ENCODE measurements at places on chromosomes 2 and 18.

DNA sequence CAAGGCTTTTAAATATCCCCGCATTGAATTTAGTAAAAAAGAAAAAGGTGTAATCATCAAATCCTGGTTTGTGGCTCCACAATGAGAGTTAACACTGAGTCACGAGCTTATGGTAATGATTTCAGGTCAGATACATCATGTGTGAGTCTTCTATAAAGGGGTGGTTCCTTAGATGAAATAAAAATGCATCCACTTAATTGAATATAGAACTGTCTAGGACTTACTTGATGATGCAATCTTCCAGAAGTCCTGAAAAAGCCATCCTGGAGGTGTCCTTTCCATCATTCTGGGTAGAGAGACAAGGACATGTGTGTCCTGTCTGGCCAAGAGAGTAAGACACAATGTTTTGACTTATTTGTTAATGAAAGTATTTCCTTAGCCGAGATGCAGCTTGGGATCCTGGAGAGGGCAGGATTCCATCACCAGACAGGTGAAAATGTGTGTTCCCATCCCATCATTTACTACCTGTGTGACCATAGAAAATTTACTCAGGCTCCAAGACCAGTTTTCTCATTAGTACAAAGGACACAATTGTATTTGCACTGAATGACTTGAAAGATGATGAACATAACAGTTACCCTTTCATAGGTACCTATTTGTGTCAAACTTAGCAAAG is 1539.8 kb upstream of the PIK3C3 start:
- no peak for DNase-seq

DNA sequence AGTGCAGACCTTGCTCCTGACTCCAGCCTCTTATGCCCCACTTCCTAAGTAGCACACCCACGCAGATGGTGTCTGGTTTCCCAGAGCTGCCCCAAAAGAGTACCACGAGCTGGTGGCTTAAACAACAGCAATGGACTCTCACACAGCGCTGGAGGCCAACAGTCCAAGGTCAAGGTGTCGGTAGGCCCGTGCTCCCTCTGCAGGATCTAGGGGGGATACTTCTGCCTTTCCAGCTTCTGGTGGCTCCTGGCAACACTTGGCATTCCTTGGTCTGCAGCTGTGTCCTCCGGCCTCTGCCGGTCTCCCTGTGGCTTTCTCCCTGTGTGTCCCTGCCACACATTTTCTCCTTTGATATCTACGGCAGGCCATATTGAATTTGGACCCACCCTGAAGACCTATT is 99.0 kb downstream of the TSHZ1 start:
- no peak for DNase-seq

- no peak for DNase-seq
Measured at GRCh38 chr2:176626796-176627195, 357.6 kb downstream of the MTX2 start.

DNA sequence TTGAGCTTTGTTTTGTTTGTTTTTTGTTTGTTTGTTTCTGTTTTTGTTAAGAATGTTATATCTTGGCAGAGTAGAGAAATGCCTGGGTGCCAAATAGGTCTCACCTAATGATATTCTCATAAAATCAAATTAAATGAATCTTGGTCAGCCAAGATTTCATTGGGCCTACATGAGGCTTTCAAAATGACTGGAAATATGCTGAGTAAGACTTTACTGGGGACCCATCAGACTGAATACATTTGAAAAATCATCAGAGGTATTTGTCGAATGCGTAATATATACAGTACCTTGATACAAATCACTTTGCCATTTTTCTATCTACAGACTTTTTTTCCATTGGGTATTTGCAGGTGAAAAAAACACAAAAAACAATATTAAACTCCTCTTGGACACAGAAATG is 480.8 kb downstream of the CDH2 start:
- DNase-seq = no peak

DNA sequence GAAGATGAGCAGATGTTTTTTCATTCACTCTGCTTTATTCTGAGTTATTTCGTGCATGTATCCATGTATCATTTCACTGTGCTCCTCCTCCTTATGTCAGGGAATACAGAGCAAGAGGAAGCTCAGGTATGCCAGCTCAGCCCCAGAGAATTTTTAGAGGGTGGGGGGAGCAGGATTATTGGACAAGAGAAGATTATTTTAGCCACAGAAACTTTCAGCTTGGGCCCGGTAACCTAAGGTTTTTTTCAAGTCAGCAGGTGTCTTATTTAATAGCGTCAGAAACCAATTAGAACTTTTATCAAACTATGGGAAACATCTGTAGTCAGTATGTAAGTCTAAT is 232.9 kb upstream of the SIX3 start:
- DNase-seq = no peak

DNA sequence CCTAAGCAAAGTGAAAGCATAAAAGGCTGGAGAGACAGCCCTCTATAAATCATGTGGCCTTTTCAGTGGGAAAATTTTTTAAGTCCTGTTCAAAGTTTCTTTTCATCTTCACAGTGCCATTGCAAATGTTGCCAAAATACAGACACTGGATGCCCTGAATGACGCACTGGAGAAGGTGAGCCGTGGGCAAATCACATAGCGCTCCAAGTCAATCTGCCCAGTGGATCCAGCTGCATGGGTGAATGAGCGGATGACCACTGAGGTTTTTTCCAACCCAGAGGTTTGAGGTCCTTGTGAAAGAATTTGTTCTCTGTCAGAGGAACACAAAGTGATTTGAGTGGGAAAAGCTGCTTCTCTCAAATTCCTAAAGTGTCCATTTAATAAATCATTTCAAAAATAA is 11.8 kb downstream of the DAPL1 start:
- DNase-seq = no peak

DNA sequence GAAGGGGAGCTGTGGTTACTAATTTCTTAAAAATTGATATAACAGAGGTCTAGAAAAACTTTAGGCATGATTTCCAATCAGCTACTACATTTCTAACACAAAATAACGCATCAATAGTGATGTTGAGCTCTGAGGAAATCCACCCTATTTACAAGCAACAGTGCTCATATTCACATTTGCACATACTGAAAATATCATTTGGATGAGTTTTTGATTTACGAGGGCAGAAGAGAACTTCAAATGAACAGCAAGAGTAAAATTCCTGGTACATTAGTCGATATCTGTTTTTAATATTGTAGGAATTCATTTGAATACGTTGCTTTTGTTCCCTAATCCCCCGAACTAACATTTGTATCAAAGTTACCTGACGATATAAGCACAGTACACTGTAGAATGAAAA is 761.0 kb upstream of the POU3F3 start:
- DNase-seq = no peak

- no peak for DNase-seq
Measured at GRCh38 chr2:38170733-38171132, 94.8 kb upstream of the CYP1B1 start.
